A375 (cell line): ENCODE measurements at places on chromosomes 12 and 14. TPM values are rescaled to one million over a fixed set of nuclear protein-coding genes. Genes with fewer than 3 reads are reported as not detected.

ESRRB gene
- total RNA-seq, result 0.19 and 0.57 TPM in 2 replicates

STYK1 gene
- 0.29 and 0.87 TPM in 2 replicates for total RNA-seq

POLE2 gene
- 11.4 and 13.8 TPM in 2 replicates for total RNA-seq

PPFIA2 gene
- 1.8 and 3.2 TPM in 2 replicates for total RNA-seq

FGF23 gene
- total RNA-seq, result not detected in 2 replicates

DCN gene
- total RNA-seq, result 0.56 TPM in 1 of 2 replicates, not detected in the other

TAS2R13 gene
- total RNA-seq, result 0.24 and 0.79 TPM in 2 replicates

TMEM132D gene
- total RNA-seq, result 0.05 TPM in 1 of 2 replicates, not detected in the other

AJUBA gene
- 63.6 and 64.3 TPM in 2 replicates for total RNA-seq

STON2 gene
- 0.11 and 0.60 TPM in 2 replicates for total RNA-seq

ZC2HC1C gene
- total RNA-seq, result 0.21 TPM in 1 of 2 replicates, not detected in the other

ANKLE2 gene
- total RNA-seq, result 48.1 and 58.6 TPM in 2 replicates

AMHR2 gene
- not detected in 2 replicates for total RNA-seq

RPL10L gene
- 0.19 TPM in 1 of 2 replicates, not detected in the other for total RNA-seq

CNTN1 gene
- total RNA-seq, result 0.19 and 0.34 TPM in 2 replicates

BICDL1 gene
- total RNA-seq, result 0.16 and 0.19 TPM in 2 replicates

VASH1 gene
- 4.7 and 5.5 TPM in 2 replicates for total RNA-seq

LALBA gene
- not detected in 2 replicates for total RNA-seq

RND1 gene
- total RNA-seq, result 0.48 and 0.57 TPM in 2 replicates

SOAT2 gene
- 0.13 TPM in 1 of 2 replicates, not detected in the other for total RNA-seq

YARS2 gene
- total RNA-seq, result 41.3 and 49.0 TPM in 2 replicates

HECTD4 gene
- total RNA-seq, result 10.6 and 13.6 TPM in 2 replicates

VWF gene
- total RNA-seq, result 0.11 and 0.15 TPM in 2 replicates

SVOP gene
- total RNA-seq, result under 0.01 TPM in 1 of 2 replicates, not detected in the other

CCDC177 gene
- not detected in 2 replicates for total RNA-seq

HOXC11 gene
- total RNA-seq, result 3.2 and 4.2 TPM in 2 replicates

KRT74 gene
- total RNA-seq, result not detected in 2 replicates

FSCB gene
- total RNA-seq, result not detected in 2 replicates

ASPG gene
- total RNA-seq, result not detected in 2 replicates

RAPGEF3 gene
- 3.5 and 5.5 TPM in 2 replicates for total RNA-seq
